DMS153 (cell line): ENCODE measurements at places on chromosomes 6 and 20.

GRCh38 chr6:71043902-71044301 lies 87.0 kb upstream of the B3GAT2 start:
- DNase-seq: no peak

DNA sequence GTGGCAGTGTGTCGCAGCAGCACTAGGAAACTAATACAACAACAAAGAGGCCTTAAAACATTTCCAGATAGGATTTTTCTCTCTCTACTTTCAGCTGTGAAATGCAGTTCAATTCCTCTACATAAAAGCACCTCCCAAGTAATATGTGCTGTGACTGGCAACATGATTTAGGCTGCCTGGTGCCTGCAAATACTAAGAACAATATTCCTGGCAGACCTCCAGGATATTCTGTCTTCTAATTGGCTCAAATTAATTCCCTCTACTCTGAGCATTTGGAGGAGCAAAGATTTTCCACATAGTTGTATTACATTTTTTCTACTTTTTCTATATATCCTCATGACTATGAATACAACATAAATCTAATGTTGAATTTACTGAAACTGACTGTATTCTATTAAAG lies 33.2 kb downstream of the SCGN start:
- no peak for DNase-seq

DNA sequence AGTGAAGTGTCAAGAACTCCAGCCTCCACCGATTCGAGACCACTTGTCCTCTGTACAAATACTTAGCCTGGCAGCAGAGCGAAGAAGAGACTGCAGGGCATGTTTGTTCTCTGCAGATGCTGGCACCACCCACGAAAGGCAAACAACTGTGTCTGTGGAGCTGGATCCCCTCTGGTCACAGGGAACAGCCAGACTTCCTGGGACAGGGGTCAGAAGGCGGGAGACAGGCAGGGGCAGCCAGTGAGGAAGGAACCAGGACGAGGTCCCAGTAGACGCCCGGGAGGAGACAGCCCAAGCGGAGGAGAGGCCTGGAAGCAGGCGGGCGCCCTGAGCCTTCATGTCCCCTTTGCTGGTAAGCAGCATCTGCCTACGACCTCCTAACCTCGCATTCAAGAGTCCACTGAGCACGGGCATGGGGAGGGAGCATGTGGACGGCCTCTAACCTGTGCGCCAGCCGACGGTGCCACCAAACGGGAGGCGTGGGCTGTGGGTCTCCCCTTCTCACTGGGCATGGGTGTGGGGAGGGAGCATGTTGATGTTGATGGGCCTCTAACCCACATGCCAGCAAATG lies 265.5 kb downstream of the DLL1 start:
- no peak for DNase-seq

DNA sequence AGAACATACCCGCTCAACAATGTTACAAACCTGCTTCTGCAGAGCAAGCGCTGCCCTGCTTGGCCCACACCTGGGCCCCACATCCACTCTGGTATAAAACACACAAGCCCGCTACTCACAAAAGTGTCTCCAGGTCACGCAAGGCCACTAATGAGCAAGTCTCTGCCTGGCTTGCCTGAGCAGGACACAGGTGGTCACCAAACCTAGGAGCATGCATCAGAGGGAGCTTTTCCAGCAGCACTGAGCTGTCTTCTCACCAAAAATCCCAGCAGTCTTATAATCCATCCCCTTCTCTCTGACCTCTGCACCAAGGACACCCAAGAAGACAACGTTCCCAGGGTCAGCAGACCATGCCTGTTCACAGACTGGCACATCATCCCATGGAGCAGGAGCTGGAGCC lies 100.8 kb downstream of the DLL1 start:
- DNase-seq: no peak

GRCh38 chr6:5422321-5422915 lies 161.1 kb downstream of the FARS2 start:
- peak; percentile 25 for DNase-seq
